Hematopoietic multipotent progenitor cell (in vitro differentiated cells): ENCODE measurements at places on chromosomes 7 and 10.

- DNase-seq, result no peak
Observed at GRCh38 chr7:2279896-2280295, 34.3 kb downstream of the SNX8 start.

- DNase-seq, result peak; percentile 62
Observed at GRCh38 chr10:93893646-93894515, at the start of gene SLC35G1. TSS of gene SLC35G1 (plus strand) at chr10:93893978. CDS start at chr10:93894034, 56 bp downstream.

DNA sequence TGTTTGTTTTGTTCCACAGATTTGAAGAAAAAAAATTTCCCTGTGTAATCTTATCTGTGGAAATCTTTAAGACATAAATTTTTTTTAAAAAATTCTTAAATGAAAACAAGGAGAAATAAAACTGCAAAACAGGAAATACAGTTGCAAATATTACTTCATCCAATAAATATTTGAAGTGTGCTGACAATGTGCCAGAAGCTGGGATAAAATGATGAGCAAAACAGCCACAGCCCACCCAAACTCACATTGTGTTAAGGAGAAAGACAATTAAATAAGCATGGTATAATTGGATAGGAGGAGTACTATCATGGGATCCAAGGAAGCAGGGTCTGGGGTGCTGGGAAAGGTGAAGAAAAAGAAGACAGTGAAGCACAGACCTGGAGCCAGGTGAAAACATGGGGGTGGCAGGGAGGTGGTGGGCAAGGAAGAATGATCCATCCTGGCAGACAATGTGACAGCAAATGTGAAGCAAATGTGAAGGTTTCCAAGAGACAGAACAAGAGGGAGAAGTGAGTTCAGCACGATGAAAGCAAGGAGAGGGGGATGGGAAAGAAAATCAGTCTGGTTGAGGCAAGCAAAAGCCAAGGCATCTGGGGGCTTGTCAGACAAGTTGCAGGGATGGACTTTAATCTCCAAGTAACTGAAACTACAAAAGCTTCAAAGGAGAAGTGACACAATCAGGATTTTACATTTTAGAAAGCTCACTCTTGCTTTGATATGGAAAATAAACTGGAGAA, 135.9 kb downstream of the HIBADH start:
- DNase-seq, result no peak

- no peak for DNase-seq
Observed at GRCh38 chr7:17460665-17461064, 162.2 kb downstream of the AHR start.

GRCh38 chr7:44259547-44260457, 59.0 kb downstream of the YKT6 start:
- no peak for DNase-seq

DNA sequence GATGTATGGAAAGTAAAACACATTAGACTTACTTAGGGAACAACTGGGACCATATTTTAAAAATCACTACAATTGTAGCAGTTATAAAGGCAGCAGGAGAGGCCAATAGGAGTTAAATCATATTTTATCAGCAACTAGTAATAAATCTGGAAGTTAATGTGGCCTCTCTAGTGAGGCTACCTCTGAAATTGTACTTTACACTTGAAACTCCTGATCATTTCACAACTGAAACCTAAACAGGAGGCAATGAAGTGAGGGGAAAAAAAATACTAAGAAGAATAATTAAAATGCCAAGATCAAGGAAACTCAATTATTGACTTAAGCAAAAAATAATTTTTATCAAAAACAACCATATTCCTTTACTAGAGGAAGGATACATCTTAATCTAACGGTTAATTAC, 265.6 kb upstream of the HGF start:
- DNase-seq, result no peak

- no peak for DNase-seq
Observed at GRCh38 chr10:12788277-12788676, 213.2 kb downstream of the CCDC3 start.

- DNase-seq, result no peak
Observed at GRCh38 chr7:36224934-36225858, 72.1 kb downstream of the EEPD1 start.

DNA sequence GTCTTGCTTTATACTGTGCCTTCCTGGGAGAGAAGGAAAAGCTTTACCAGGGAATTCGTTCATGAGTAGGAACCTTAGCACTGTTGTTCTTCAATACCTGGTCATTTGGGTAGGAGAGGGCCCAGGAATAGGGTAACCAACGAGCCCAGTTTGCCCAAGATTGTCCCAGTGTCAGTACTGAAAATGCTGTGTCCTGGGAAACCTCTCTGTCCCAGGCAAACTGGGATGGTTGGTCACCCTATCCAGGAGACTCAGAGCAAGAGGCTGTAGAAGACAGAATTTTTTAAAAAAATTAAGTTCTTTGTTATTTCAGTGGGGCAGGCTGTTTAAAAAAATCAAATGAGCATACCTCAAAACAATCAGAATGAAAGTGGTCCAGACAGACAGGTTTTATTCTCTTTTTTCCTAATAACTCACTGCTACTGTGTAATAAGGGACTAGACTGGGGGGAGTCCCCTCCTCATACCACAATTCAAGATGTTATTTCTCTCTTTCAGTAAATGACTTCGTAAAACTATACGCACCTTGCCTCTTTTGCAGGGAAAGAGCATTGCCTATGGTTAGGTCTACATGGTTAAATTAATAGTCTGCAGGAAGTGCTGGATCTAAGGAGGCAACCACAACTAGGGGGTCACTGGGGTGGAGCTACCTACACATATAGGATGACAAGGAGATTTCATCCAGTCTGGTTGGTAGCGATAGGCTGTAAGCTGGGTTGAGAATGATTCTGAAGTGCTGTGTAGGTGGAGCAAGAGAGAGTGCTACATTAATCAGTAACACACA, 41.1 kb upstream of the FAM133B start:
- no peak for DNase-seq

GRCh38 chr7:132434041-132434440, 142.2 kb downstream of the PLXNA4 start:
- no peak for DNase-seq

GRCh38 chr7:601595-602340, 82.1 kb upstream of the PDGFA start:
- DNase-seq, result peak; percentile 94

- DNase-seq, result no peak
Observed at GRCh38 chr10:91146146-91146545, 74.3 kb upstream of the PCGF5 start.

- no peak for DNase-seq
Observed at GRCh38 chr10:85601526-85601925, 765.1 kb downstream of the GRID1 start.
